Activated CD4-positive, alpha-beta T cell treated with anti-CD3 and anti-CD28 coated beads, Interleukin-2, amount 50 U/mL, for 16 hours (primary cell): ENCODE measurements at places on chromosomes 3 and 15.

DNA sequence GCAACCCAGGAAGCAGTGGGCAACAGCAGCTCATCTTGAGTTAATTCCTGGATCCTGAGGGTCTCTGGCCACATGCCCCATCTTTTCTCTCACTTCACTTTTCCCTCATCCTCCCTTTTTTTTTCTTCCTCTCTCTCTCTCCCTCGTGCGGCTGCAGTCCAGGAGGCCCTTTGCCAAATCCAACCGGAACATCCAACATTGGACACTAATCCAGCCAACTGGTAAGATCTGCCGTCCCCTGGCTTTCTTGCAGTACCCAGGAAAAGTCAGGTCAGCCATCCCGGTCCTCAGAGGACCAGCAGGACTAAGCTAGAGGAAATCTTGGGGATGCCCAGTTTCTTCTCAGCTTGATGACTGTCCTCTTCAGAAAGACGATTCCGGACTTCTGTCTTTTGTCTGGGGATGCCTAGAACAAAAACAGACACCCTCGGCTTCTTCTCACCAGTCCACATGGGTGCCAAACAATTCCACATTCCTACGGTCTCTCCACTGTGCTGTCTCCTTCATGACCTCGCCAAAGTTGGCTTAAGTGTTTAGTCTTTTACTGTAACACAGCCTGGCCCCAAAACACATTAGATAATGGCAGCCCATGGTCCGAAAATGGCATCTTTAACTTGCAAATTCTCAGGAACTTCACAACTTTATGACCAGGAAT lies 115.6 kb downstream of the GSK3B start:
- DNase-seq: no peak

GRCh38 chr15:47246317-47246716 lies 471.0 kb upstream of the SEMA6D start:
- DNase-seq: no peak

GRCh38 chr15:64611085-64611725 lies 150.8 kb downstream of the ZNF609 start:
- no peak for DNase-seq

DNA sequence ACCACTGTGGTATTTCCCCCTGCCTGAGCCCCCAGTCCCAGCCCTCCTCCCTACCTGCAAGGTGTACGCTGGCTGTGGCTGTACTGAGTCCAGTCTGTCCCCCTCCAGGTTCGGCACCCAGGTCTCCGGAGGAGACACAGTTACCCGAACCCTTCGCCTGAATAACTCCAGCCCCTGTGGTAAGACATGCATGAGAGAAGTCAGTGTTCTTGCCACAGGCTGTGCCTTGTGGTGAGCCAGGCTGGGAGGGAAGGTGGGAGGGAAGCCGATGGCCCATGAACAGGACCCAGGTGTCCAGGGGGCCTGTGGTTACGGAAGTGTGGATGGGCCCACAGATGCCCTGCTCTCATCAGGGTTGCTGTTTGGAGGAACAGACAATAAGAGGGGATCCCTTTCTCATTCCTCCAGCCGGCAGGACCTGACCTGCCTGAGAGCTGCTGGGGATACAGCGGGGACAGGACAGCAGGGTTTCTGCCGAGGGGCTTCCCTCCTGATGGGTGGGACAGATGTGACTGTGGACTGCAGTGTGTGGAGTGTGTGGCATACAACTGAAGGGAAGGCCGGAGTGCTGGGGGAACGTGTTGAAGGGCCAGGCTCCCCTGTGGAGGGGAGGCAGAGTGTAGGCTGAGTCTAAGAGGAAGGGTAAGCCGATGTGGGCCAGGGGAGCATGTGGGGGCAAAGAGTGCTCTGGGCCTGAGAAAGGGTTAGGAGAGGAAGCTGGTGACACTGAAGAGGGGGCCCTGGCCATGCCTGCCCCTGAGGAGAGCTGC lies 21.9 kb downstream of the ACAA1 start:
- DNase-seq: no peak

- DNase-seq: no peak
Measured at GRCh38 chr15:80003934-80004472, 33.0 kb upstream of the BCL2A1 start.

- DNase-seq: no peak
Measured at GRCh38 chr3:62659660-62660059, 215.6 kb downstream of the CADPS start.

DNA sequence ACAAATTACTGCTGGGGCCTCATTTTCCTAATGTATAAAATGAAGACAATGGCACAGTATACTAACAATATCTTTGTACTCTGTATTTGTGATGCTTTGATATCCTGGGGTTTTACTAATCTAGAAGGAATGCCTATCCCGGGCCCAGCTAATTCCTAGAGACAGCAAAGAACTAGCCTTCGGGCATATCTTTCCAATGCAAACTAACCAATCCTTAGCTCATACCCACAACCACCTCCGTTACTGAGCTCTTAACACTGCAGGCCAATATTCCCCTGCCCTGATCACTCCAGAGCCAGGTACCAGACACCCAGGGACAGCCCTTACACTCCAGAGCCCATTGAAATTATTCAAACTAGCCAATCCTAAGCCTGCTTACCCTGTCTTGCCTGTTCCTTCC lies 309.0 kb downstream of the ULK4 start:
- DNase-seq: no peak

DNA sequence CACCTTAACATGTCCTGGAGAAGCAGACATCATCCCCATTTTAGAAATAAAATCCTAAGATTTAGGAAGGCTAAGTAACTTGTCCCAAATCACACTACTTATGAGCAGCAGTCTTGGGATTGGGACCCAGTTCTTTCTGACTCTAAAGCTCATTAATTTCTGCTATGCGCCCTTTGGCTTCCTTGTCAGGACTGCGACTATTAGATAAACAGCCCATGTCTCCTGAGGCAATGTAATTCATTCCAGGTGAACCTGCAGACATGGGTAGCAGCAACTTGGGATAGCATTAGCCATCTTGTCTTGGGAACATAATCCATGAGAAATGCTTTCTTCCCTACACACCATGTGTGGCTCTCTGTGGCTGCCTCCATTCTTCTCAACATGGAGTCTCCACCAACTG lies 32.3 kb upstream of the FBN1 start:
- DNase-seq: no peak

DNA sequence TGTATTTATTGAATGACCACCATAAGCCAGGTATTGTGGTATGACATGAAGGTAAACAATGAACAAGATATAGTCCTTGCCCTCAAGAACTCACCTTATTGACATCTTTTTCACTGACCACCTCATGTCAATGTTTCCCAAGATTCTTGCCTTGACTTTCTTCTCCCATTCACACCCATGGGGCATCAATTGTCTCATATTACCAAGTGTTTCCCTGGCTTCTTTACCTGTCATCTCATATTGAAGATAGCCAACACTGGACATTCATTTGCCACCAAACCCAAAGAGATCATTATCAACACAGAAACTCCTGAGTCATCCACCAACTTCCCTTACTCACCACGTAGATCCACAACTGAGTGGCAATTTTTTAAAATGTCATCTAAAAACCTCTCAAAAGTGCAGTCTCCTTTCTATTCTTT lies 2.2 kb downstream of the EFHB start:
- peak; percentile 73 for DNase-seq

DNA sequence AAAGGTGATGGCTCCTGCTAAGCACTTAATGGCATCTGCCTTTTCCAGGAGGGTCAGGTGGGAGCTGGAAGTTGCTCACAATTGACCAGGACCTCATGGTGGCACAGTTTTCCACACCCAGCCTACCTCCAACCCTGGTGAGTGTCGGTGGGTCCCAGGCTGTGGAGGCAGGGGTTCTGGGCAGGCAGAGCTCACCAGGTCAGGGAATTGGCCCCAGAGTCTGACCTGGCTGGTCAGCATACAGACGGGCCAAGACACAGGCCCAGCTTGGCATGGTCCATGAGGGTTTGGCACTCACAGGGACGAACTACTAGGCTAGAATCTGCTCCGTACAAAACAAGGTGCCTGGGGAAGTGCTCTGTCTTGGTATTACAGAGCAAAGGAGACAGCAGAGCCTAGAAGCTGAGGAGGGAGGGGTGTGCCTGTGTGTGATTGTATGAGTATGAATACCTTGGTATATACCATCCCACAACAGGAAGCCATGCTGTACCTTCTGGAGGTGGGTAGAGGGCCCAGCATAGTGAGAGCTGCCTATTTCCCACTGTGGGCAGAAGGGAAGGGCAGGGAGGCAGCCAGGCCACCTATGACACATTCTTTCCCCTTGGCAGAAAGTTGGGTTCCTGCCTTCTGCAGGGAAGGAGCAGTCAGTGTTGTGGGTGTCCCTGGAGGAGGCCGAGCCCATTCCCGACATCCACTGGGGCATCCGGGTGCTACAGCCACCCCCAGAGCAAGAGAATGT lies 6.5 kb downstream of the APEH start:
- DNase-seq: no peak

GRCh38 chr15:85116066-85116465 lies 134.4 kb downstream of the PDE8A start:
- no peak for DNase-seq

- no peak for DNase-seq
Measured at GRCh38 chr3:111519178-111519855, 22.7 kb upstream of the CD96 start.
